ENCODE measurements at places on chromosomes 5 and 9. TPM values are rescaled to one million over a fixed set of nuclear protein-coding genes. Genes with fewer than 3 reads are reported as not detected.
A peak's percentile ranks its signal among the peaks of the same experiment; 100 is the strongest.

GRCh38 chr9:129550199-129550839, 70.6 kb downstream of the C9orf50 start:
- peak; percentile 85 for DNase-seq

GRCh38 chr5:127993476-127993875, 90.1 kb upstream of the SLC12A2 start:
- no peak for DNase-seq

GRCh38 chr9:137720571-137721110, 101.8 kb downstream of the EHMT1 start:
- DNase-seq = peak; percentile 29

DNA sequence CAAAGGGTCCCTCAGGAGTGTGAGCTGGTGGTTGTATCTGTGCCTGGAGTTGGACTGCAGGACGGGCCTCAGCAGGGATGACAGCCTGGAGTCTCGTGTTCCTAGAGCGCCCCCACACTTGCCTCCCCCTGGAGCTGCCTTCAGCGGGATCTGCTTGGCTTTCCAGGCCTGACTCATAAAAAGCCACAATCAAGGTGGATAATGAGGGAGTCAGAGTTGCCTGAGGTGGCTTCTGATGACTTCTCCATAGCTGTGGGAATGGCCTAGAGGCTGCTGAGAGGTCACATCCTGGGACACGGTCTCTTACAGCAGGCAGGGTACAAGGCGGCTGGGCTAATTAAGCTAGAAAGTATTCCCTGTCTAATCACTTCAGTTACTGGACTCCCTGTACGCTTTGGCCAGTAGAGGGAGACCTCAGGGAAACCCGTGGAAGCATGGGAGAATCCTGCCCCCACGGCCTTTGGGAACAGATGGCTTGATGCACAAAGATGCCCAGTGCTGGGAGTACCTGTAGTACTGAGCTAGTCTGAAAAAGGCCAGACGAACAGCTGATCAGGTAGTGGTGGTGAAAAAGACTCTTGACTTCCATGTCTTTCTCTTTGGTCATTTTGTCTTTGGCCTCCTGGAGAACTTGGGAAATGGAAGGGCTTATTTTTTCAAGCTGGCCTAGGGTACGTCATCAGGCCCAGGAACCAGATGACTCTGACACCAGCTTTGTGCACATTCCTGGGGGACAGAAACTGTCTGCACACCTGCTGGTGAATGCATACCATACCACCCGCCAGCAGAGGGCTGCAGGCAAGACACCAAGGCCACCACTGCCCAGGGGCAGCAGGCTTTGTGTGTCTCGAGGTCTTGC, 16.1 kb upstream of the FRRS1L start:
- peak; percentile 69 for DNase-seq

DNA sequence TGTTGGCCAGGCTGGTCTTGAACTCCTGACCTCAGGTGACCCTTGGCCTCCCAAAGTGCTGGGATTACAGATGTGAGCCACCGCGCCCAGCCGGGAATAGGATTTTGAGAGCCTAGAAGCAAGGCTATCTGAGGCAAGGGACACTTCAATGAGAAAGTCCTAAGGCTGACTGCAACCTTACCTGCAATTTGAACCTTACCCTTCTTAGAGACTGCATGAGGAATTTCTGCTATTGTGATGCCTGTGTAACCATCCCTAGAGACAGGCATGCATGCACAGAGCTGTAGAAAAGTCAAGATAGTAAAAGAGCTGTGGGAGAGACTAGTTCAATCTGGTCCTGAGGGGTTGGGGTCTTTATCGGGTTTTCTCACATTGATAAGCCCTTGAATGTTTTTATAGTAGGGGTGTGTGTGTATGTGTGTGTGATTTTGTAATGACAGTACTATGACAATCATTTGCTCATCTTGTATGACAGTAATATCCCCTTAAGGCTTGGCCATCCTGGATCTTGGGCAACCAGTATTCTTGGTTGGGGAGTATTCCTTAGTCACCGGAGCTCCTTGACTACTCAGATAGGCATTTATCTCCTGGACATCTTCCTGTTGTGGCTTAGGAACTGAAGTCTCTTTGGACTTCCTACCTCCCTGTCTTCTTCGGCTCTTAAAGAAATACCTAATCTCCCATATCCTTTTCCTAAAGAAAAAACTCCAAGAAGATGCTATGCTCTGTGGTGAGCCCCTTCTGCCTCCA, 11.2 kb downstream of the DNAJB5 start:
- DNase-seq = peak; percentile 11

GRCh38 chr5:34626751-34627150, 29.4 kb upstream of the RAI14 start:
- DNase-seq = no peak

DNA sequence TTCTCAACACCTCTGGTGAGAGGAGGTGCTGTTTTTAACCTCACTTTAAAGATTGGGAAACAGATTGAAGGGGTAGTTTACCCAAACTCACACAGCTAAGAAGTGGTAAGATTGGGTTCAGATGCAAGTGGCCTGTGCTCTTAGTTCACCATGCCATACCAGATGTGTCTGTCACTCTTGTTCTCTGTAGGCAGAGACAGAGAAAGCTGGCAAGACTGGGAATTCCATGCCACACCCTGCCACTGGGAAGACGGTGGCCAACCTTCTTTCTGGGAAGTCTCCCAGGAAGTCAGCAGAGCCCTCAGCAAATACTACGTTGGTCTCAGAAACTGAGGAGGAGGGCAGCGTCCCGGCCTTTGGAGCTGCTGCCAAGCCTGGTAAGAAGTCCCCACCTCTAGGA, 11.0 kb downstream of the TCOF1 start:
- no peak for DNase-seq

GRCh38 chr9:16640649-16641048, 229.8 kb downstream of the BNC2 start:
- no peak for DNase-seq

GRCh38 chr5:56026863-56027300, 32.1 kb upstream of the IL6ST start:
- DNase-seq = no peak

DNA sequence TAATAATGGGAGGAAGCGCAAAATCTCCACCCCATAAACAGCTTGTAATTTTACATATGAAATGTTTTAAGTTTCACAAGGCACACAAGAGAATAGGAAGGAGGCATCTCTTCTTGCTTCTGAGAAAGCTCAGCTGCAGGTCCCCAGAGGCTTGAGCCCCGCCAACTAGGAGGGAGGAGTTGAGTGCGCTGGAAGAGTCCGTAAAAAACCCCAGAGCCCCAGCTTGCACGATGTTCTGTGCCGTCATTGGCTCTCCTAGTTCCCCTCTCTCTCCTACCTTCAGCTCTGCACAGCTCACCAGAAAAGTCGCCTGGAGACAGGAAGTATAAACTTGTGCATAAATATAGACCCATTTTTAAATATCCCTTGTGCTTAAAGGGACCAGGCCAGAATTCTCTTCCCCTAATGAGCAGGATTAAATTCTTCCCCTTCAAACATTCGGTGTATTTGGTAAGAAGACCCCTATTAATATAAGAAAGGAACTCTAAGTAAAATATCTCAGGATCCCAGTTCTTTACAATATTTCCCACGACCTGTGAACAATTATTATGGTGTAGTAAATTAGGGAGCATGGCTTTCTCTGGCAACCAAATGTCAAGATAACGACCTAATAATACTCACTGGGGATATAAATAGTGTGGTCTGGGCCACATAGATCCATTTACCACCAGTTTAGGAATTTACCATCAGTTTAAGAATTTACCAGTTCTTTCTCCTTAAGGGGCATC, 13.7 kb downstream of the GLRX start:
- DNase-seq = no peak

DNA sequence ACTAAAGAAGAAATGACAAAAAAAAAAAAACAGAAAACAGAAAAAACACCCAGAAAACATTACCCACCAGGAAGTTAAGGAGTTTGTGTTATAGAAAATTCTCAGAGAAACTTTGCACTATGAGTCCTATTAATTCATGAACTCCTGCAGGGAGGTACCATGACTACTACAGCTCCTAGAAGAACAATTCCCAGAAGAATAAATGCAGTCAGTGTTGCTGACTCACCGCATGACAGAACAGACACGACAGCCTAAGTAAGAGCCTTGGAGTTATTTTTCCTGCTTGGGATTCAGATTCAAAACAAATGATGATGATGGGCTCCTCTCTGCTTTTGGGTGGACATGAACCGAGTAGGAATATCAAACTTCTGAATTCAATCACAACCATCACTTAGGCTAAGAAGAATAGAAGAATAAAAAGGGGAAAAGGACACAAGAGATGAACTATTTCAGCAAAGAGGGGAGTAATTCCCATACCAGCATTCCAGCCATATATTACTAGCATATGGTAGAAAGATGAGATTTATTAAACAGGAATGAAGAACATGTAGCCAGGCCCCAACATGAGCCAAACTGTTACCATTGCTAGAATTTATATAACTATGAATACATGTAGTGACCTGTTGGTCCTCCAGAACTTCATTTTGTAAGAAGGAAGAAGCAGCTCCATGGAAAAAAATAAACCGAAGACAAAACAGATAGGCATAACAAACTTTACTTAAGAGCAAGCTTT, 209.6 kb upstream of the PDE4D start:
- no peak for DNase-seq

The PKN3 gene
- total RNA-seq = 35.0 TPM

The ENG gene
- 1.4 TPM for total RNA-seq

The PCDHAC1 gene
- total RNA-seq = 17.3 TPM

The PCSK1 gene
- 9.2 TPM for total RNA-seq

The PAM gene
- 33.9 TPM for total RNA-seq

The INSL6 gene
- total RNA-seq = not detected

The EGFLAM gene
- total RNA-seq = 1.7 TPM

The S100Z gene
- total RNA-seq = 1.6 TPM
